Retina (tissue), 1 donor: ENCODE measurements at places on chromosomes 1 and 21.

- no peak for DNase-seq
Observed at GRCh38 chr1:63752176-63752575, 21.6 kb upstream of the ROR1 start.

DNA sequence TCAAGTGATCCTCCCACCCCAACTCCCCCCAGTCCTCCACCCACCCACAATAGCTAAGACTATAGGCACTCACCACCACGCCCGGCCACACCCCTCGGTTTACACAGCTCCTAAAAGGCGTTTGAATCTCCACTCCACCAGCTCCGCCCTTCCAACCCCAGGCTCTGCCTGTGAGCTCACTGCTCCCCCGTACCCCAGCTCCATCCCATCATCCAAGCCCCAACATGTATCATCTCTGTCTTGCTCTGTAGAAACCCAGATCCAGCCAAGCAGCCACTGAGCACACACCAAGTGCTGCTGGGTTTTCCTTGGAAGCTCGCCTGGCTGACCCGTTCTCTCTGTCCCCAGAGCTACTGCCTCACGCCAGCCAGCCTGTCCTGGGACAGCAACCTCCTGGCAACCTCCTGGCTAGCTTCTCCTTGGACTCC lies 12.0 kb upstream of the S100A2 start:
- no peak for DNase-seq

- DNase-seq: peak; percentile 46
Observed at GRCh38 chr1:231724876-231725647, 98.5 kb downstream of the DISC1 start.

DNA sequence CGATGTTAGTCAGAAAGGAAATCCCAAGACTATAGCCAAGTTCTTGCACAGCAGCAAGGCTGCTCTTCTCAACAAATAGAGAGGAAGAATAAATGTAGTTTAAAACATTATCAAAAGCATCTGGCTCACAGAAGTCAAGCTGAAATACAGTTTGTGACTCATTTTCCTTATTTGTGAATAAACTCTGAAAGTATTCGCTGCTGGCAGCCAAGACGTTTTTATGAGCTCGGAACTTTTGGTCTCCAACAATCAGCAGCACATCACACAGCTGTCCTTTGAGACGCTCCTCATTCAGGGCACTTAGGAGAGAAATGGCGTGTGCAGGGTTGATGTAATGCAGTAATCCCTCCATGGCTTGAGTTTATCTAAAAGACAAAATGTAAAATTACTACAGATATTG lies 16.4 kb downstream of the ZBTB21 start:
- DNase-seq: no peak

- DNase-seq: no peak
Observed at GRCh38 chr1:157852476-157852875, 10.9 kb upstream of the CD5L start.

DNA sequence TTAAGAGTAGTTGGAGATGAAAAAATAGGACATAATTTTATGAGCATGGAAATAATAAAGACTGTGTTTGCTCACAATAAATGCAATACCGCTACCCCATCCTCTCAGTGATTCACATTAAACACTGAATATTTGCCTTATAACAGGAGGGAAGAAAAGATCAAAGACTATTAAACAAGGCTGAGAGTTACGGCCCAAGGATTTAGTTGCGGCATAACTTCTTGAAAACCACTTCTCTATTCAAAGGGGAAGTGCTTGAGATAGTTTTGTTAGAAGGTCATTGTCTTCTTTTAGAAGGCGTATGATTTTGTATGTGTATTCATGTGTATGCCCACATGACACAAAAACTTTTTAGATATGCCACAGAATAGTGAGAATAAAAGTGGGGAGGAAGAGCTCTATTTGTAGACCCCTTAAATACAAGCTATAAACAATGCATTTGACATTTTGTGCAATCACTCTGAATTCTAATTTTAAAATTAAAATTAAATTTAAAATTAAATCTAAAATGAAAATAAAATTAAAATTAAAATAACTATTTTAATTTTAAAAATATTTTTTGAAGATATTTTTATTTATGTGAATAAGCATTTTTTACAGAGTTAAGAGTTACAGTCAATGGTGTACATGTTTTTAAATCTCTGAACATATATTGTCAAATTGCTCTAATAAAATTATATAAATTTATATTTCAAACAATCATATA lies 986.6 kb upstream of the ADAMTS5 start:
- DNase-seq: no peak

GRCh38 chr1:228804640-228805413 lies 69.5 kb downstream of the RHOU start:
- no peak for DNase-seq

- no peak for DNase-seq
Observed at GRCh38 chr1:203381151-203381751, 30.3 kb upstream of the FMOD start.

- DNase-seq: no peak
Observed at GRCh38 chr1:225651376-225651871, 1.5 kb downstream of the ENAH start.

DNA sequence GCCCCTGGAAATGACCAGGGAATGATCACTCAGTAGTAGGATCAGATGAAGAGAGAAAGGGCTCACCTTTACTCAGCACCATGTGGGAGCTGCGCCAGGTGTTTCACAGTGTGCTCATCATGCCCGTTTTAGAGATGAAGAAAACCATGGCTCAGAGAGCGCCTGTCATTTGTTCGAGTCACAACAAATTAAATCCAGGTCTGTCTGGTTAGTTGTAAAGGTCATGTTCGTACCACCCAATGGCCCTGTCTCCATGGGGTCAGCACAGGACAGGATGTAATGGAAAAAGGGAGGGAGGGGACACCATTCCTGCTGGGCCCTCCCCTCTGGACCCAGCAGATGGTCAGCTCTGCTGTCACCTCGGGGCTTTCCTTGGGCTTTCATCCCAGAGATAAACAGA lies 15.2 kb downstream of the KIRREL1 start:
- DNase-seq: no peak

GRCh38 chr1:157139052-157139715 lies 989 bp upstream of the ETV3 start:
- no peak for DNase-seq

DNA sequence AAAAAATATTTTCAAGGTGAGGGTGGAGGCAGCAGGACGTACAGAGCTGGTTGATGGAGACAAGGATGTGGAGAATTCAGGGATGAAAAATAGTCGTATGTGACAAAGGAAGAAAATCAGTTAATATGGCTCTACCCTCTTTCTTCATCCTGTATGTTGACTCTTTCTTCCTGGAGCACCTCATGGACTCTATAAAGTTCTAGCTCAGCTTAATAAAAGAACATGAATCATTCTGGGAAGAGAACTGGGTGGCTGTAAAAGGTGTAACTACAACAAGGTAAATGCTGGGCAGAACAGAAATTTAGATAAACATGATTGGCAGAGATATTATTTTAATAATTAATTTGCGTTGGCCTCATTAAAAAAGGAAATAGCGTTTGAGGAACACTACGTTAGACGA lies 241.8 kb upstream of the MAP1LC3C start:
- DNase-seq: no peak

DNA sequence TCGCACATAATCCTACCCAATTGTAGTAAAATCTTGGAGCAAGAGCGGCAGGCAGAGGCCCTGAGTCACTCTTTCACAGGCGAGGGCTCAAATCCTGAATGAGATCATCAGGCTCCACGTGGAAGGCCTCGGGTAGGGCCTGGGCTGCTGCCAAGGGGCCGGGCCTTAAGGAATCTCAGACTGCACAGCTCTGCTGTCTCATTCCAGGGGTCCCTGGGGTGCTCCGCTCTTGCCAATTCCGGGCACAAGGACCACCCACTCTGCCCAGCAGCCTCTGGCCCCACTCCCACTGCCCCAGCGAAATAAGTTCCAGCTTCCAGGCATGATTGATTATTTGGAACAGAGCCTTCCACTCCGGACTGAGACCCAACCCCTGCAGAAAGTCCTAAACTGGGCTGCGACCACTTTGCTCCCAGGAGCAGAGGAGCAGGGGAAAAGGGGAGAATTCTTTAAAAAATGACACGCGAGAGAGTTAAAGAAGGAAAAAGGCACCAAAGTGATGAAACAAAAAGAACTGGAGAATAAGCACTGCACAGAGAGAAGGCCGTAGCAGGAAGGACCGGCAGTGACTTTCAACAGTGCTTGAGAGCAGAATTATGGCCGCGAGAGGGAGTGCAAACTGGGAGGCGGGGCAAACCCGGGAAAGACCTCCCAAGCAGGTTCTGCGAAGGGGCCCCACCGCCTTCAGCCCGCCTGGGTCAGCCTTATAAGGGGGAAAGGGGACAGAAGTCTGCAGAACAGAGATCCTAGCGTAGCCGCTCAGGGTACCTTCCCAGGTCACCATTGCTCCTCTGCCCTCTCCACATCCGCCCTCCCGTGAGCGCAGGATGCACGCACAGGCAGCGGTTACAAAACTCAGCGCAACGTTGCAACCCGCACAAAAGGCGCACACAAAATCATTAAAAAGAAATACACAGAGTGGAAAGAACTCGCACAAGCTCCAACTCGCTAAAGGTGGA lies 2.0 kb downstream of the ADAMTS1 start:
- DNase-seq: peak; percentile 90
